ENCODE measurements at places on chromosomes 5 and 9.

DNA sequence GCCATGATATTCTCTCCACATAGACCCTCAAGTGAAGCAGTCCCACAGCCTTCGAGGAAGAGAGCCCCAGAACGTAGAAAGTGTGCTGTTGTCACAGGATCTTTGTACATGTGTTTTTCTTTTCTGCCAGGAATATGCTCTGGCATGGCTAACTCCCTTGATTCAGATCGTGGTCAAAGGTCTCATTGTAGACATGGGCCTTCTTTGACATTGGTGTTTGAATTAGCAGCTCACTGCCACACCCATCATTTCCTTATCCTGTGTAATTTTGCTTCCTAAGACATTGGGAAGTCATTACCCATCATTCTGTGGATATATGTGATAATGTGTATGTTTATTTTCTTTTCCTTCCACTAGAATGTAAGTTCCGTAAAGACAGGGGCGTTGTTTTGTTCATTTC, 25.5 kb downstream of the MTRR start:
- DNase-seq, result no peak

- DNase-seq, result no peak
Measured at GRCh38 chr5:102835717-102836116, 80.6 kb downstream of the PAM start.

DNA sequence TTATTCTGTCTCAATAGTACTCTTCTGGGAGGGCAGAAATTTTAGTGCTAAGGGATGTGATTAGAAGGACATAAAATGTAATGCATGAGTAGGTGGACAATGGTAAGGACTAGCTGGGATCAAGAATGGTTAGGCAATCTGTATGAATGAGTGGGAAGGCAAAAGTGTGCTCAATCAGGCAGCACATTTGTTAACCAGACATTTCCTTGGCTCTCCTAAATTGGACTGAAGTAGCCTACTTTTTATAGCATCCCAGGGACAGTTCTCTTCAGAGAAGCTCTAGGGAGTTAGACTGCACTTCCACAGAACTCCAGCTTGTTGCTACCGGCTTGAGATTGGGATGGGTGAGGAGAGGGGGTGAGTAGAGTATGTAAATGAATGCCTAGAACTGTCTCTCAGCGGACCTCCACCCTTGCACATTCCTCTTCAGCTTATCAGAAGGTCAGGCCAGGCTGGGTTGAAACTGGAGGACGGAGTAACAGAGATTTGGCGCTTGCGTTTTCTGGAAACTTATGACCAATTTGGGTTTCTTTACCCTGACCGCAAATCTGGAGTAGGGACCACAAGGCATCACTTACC, 19.0 kb upstream of the ARL14EPL start:
- DNase-seq, result peak; percentile 9

DNA sequence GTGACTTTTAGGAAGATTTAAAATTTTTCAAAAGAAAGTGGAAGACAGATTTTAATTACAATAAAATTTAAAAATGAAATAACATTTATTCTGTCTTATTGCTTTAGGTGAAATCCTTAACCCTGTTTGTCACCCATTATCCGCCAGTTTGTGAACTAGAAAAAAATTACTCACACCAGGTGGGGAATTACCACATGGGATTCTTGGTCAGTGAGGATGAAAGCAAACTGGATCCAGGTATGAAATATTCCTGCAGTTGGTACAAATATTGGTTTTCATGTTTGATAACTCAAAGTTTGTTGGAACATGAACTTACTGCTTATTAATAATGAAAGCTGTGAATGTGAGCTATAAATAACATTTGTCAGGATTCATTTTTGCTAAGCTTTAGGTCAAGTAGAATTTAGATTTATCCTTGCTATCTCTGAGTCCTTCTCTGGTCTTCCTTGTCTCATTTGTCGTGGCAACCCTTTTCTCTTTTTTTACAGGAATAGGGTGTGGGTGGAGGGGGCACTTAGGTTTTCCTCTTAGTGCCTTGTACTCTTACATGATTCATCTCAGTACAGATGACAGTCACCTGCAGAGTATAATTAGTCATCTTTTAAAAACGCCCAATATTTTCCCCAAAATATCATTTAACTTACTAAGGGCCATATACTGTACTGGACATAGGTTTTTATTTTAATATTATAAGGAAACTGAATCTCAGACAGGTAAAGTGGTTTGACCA, 95.3 kb upstream of the RASGRF2 start:
- peak; percentile 16 for DNase-seq

GRCh38 chr5:161446655-161447054, 99.9 kb downstream of the GABRB2 start:
- no peak for DNase-seq

DNA sequence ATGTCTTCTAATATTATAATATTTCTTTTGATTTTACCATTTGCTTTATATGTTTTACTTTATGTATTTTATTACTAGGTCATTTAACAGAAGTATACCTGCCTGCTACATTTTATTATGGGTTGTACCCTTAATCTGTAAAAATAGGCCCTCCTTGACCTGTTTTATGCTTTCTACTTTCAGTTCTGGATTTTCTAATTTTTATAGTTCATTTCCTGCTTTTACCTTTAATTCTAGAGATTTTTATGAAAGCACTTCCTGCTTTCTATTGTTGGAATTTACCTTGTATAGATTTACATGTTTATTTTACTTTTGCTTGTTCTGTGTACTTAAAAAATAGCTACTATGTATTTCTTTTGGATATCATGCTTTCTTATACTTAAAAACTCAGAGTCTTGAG, 20.6 kb downstream of the ZNF618 start:
- DNase-seq, result no peak

DNA sequence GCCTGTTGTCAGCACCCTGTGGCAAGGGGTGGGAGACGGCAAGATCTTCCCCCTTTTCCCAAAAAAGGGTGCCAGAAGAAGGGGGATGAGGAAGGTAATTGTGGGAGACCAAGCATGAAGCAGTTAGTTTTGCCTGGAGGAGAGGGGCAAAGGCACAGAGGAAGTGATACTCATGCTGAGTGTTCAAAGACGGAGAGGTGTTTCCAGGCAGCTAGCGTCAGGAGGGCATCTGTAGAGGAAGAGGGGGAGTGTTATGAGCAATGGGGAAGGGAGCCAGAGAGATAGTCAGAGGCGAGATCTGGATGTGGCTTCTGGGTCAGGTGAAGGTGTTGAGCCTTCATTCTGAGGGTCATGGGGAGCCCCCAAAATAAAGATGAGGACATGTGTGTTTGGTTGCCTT, 26.9 kb upstream of the ADAM19 start:
- DNase-seq, result peak; percentile 41

- DNase-seq, result peak; percentile 25
Measured at GRCh38 chr9:88816141-88816540, 175.1 kb upstream of the S1PR3 start.

GRCh38 chr9:98807070-98807813, at the start of gene GALNT12:
TSS of gene GALNT12 (plus strand) at chr9:98807670. CDS start at chr9:98807699, 29 bp downstream.
- DNase-seq, result peak; percentile 35

- no peak for DNase-seq
Measured at GRCh38 chr9:26413611-26414010, 479.0 kb downstream of the CAAP1 start.

GRCh38 chr5:114839360-114839759, 330.3 kb downstream of the TRIM36 start:
- no peak for DNase-seq

- DNase-seq, result no peak
Measured at GRCh38 chr5:106085556-106085955, 1585.2 kb downstream of the EFNA5 start.

GRCh38 chr9:129879991-129880653, 44.9 kb downstream of the USP20 start:
- no peak for DNase-seq

DNA sequence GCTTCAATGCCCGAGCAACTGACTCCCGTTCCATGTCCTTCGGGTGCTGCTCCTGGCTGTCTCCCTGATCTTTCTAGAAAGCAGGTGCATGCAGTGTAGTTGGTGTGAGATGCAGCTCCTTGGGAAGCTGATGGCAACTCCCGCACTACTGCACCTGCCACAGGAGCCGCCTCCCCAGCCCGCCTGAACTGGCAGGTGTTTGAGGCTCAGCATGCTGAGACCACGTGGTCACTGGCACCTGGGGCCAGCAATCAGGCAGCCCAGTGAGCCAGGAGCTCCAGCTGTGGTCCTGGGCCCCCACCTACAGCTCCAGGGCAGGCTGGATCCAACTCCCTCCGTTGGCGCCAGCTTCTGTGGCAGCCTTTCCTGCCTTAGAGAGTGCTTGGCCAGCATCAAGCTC, 111.5 kb downstream of the ICE1 start:
- DNase-seq, result no peak

- no peak for DNase-seq
Measured at GRCh38 chr9:127370147-127370579, 26.8 kb upstream of the SLC2A8 start.
